NCI-H146 (cell line): ENCODE measurements at places on chromosomes 2 and 18.

- no peak for DNase-seq
These were observed 1142.2 kb downstream of the LRP1B start for GRCh38 chr2:140988597-140988996.

- no peak for DNase-seq
These were observed 159.0 kb downstream of the MYCN start for GRCh38 chr2:16099326-16099725.

- DNase-seq: no peak
These were observed 2.7 kb upstream of the PPP4R1 start for GRCh38 chr18:9617006-9617542.

- DNase-seq: no peak
These were observed 9.7 kb upstream of the KCNE4 start for GRCh38 chr2:223042284-223042683.

DNA sequence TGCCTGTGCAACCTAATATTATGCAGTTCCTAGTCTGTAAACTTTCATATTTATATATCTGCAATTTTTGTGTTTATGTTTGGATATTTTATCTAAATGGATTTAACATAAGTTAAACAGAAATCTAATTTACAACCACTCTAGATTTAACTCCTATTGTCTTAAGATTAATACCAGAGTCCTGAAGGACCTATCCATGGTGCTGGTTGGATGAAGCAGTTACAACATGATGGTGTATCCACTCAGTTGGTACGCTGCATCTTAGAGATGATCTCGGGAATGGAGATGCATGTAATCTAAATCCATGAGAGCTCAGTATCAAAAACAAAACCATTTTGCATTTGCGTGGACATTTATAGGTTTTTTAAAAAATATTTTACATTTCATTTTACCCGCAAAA lies 745.9 kb upstream of the SLC8A1 start:
- no peak for DNase-seq

GRCh38 chr2:4181062-4181461 lies 477.7 kb downstream of the DCDC2C start:
- DNase-seq: no peak

DNA sequence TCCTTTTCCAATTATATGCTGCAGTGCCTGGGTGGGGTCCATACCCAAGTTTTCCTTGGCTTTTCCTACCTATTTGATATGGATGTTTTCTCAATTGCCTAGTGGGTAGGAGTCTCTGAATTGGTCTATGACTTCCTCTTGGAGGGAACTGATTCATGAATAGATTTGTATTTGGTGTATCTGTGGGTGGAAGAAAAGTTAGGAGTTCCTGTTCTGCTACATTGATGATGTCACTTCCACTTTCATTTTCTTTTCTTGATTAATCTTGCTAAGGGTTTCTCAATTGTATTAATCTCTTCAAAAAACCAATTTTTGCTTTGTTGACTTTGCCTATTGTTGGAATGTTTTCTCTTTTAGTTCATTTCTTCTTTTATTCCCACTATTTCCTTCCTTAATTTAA lies 37.4 kb upstream of the SLC9A2 start:
- no peak for DNase-seq

DNA sequence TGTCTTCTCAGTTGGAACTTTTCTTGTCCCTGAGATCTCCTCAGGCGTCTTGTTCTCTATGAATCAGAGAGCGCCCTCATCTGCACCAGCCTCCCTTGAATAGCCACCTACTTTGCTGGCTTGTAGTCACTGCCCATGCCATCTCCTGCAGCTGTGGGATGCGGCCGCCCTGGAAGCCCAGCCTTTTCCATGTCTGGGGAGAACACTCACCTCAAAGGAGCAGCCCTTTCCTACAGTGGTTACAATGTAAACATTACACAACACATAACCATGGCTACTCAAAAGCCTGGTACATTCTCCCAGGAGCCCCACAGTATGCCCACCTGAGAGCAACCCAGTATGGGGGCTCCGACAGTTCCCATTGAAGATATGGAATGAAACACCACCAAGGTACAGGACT lies 351.0 kb downstream of the EN1 start:
- DNase-seq: no peak

DNA sequence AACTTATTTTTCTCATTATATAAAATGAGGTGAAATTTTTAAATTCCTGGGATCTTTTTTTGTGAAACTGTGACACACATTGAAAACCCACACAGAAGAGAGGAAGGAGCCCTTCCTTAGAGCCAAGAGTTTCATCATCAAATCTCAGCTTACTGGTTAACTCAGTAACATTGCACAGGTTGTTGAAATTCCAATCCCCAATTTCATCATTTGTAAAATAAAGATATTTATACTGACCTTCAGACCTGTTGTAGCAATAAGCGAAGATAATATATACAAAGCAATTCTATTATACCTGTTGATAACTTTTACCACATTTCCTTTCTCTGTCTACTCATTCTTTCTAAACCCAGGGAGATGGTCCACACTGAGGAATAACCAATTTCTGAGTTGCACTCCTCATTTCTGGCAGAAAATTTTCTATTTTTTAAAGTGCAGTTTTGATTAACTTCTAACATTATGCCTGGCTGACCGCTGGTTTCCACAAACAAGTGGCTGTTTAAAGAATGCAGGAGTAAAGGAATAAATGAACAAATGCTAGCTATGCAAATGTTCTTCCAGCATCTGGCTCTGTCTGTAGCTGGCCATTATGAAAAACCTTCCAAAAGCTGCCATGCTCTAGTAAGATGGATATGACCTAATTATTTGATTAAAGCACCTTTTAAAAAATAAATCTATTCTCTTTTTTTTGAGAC lies 105.7 kb upstream of the LINC00305 start:
- DNase-seq: no peak

DNA sequence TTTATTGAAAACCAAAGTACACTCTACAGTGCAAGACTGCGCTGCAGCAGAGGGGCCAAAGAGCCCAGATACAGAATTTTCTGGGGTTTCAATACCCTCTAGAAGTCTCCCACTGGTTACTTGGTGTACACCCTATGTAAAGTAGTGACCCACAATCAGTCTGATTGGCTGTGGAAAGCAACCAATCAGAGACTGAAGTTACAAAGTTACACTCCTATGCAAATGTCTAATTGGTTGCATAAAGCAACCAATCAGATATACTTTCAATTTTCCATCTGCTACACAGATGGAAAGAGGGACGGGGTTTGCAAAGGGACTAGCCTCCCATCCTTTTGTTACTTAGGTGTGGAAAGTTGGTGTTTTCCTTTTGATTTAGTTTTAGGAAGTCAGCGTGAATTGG lies 198.9 kb upstream of the SH3BP4 start:
- no peak for DNase-seq

GRCh38 chr2:164014068-164014731 lies 278.4 kb upstream of the FIGN start:
- DNase-seq: no peak

- peak; percentile 61 for DNase-seq
These were observed 1.1 kb upstream of the KCNIP3 start for GRCh38 chr2:95296011-95296410.

GRCh38 chr2:51490576-51491234 lies 458.8 kb upstream of the NRXN1 start:
- peak; percentile 48 for DNase-seq

- peak; percentile 9 for DNase-seq
These were observed 92.2 kb upstream of the TGFA start for GRCh38 chr2:70645733-70646419.

- no peak for DNase-seq
These were observed 50.8 kb downstream of the TRIB2 start for GRCh38 chr2:12767541-12767940.

DNA sequence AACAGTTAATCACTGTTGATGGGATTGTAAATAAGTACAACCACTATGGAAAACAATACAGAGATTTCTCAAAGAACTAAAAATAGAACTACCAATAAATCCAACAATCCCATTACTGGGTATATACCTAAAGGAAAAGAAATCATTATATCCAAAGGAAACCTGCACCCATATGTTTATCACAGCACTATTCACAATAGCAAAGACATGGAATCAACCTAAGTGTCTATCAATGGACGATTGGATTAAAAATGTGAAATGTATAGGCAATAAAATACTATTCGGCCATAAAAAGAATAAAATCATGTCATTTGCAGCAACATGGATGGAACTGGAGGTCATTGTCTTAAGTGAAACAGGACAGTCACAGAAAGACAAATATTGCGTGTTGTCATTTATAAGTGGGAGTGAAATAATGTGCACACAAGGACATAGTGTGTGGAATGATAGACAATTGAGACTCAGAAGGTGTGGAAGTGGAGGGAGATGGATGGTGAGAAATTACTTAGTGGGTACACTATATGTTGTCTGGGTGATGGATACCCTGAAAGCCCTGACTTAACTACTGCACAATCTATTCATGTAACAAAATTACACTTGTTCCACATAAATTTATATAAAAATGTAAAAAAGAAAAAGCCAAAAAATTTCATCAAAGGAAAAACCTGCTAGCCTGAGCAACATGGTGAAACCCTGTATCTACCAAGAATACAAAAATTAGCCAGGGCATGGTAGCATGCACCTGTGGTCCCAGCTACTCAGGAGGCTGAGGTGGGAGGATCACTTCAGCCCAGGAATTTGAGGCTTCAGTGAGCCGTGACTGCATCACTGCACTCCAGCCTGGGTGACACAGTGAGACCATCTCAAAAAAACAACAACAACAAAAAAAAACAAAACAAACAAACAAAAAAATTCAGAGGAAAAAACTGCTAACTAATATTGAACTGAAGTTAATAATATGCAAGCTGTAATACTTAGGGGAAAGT lies 12.6 kb downstream of the APOB start:
- no peak for DNase-seq

- no peak for DNase-seq
These were observed 7.8 kb downstream of the PECR start for GRCh38 chr2:216073773-216074172.

- DNase-seq: peak; percentile 81
These were observed 10.8 kb downstream of the SIX3 start for GRCh38 chr2:44952143-44952805.

DNA sequence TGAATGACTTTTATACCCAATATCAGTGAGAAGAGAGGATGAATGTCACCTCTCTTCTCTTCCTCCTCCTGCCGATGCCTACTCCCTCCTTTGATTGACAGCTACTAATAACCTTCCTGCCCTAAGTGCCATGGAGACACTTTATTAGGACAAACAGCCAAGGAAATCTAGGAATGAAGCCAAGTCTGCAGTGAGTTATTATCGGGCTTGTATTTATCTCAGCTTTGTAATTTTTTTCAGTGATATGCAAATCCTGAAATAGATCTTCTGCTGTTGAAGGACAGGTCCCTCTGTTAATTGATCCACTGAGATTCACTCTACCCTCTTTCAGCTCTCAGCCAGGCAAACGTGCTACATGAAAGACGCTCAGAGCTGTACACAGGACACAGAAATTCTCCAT lies 686.7 kb downstream of the TMEM182 start:
- DNase-seq: no peak

DNA sequence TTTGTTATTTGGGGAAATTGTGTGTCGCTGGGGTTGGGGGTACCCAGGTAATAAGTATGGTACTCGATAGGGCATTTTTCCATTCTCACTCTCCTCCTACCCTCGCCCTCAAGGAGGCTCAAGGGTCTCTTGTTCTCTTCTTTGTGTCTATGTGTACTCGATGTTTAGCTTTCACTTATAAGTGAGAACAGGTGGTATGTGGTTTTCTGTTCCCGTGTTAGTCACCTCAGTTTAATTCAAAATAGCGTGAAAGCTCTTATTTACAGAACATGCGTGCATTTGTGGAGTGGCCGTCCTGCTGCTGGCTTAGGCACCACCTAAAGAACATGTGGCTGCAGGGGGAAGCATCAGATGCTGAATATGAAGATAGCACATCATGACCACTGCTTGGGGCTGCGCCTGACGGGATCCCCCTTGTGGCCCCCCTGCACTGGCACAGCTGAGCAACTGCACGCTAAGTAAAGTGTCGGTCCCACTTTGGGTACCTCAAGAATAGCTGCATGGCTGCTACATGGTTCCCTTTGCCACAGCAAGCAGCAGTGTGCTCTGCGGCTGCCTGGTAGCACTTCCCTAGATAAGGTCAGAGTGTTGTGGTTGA lies 569.0 kb downstream of the DCDC2C start:
- no peak for DNase-seq

DNA sequence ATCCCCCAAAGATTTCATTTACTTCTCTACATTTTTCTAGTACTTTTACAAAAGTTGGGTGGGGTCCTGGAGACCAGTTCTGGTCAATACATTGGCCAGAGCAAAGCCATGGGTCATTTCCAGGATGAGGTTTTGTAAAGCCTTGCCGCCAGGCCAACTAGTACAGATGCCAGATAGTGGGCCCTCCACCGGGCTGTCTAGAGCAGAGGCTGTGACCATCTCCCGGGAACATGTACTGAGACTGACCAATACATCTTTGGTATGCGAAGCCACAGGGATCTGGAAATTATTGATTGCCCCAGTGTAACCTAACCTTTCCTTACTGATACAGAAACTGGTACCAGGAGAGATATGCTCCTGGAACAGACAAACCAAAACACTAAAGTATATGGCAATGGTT lies 599.2 kb downstream of the ADCYAP1 start:
- DNase-seq: no peak

DNA sequence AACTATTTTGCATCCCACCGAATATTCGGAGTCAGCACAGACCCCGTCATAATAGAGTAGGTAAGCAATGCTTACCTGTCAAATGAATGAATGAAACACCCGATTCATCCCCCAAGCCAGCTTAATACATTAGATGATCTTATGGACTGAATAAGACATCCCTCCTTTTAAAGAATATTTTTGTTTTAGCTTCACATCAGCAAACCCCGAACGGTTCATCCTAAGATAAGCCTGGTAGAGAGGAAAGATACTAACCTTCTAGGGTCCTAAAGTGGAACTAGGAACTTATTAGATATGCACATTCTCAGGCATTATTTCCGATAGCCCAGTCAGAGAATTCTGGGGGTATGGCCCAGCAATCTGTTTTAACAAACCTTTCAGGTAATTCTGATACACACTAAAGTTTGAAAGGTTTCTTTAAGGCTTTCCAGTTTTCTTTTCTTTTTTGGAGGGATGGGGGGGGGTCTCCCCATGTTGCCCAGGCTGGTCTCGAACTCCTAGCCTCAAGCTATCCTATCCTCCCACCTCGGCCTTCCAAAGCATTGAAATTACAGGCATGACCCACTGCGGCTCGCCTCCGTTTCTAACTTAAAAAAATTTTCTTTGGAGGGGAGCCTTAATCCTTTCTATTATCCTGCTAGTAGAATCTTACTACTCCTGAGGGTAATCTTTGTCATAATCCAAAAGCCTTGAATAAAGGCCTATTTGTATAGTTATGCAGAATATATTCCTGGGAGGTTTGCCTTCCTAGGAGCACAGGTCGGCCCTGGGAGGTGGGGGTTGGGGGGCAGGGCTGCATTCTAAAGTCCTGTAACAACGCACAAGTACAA lies 1.0 kb upstream of the ACTR3 start:
- DNase-seq: no peak

DNA sequence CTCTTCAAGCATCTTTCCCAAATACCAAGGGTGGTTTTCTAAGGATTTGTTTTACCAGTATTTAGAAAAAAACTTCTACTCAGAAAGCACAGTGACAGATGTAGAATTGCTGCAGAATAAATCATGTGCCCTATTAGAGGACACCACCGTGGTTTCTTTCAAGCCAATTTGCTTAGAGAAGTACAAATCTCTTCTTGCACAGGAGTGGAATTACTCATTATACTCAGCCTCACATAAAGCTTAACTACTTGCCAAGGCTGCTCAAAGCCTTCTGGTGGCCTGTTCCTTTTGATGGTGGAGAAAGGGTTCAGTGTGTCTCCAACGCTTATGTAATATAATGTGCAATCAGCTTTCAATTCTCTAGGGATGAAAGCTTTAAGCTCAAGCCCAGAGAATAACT lies 66.5 kb upstream of the CTNNA2 start:
- no peak for DNase-seq

GRCh38 chr2:229653531-229653930 lies 60.8 kb downstream of the DNER start:
- no peak for DNase-seq

GRCh38 chr2:49032936-49033335 lies 121.4 kb downstream of the FSHR start:
- no peak for DNase-seq
